ENCODE measurements at places on chromosomes 5 and 9. TPM values are rescaled to one million over a fixed set of nuclear protein-coding genes. Genes with fewer than 3 reads are reported as not detected.

DNA sequence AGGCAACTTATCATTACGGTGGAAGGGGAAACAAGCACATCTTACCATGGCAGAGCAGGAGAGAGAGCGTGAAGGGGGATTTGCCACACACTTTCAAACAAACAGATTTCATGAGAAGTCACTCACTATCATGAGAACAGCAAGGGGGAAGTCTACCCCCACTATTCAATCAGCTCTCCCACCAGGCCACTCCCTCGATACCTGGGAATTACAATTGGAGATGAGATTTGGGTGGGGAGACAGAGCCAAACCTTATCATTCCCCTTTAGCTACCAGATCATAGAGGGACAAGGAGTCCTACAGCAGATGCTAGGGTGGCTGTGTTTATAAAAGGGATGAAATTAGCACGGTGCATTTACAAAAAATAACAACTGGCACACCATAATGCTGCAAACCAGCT lies 2149.4 kb upstream of the ACO1 start:
- H3K27ac ChIP-seq: no peak overlapping the region
- no peaks in the 10 kb centered on the region for H3K27me3 ChIP-seq
- no peaks in the 10 kb centered on the region for H3K4me1 ChIP-seq
- H3K4me3 ChIP-seq: no peak overlapping the region
- no peak for DNase-seq

GRCh38 chr9:29778281-29778849 lies 2205.1 kb upstream of the C9orf72 start:
- H3K27me3 ChIP-seq: no peaks in the 10 kb centered on the region
- H3K4me1 ChIP-seq: no peaks in the 10 kb centered on the region
- no peaks in the 10 kb centered on the region for H3K36me3 ChIP-seq
- DNase-seq: no peak

DNA sequence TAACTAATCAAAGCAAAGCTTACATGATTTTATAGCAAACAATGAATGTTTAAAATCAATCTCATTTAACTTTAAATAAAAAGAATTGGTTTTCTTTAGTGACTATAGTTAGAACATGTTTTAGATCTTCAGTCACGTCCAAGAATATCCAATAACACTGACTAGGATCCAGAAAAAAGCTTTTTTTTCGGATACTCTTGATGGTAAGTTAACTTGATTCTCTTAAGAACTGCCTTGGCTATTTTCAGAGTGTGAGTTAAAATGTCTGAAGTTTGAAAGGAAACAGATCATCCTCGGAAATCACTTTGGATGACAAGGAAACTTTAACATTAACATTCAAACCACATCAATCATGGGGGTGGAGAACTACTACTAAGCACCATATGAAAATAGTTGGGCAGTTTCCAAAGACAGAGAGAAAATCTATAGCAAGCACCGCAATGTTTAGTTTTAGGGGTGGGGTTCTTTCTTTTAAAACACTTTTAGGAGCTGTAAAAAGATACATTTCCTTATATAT lies 83.7 kb upstream of the SLC27A6 start:
- H3K27me3 ChIP-seq: no peaks in the 10 kb centered on the region
- H3K36me3 ChIP-seq: no peaks in the 10 kb centered on the region
- no peak overlapping the region for H3K4me3 ChIP-seq

Gene RBM22
- total RNA-seq: 30.7 TPM

Gene FRMD3
- 2.6 TPM for total RNA-seq

DNA sequence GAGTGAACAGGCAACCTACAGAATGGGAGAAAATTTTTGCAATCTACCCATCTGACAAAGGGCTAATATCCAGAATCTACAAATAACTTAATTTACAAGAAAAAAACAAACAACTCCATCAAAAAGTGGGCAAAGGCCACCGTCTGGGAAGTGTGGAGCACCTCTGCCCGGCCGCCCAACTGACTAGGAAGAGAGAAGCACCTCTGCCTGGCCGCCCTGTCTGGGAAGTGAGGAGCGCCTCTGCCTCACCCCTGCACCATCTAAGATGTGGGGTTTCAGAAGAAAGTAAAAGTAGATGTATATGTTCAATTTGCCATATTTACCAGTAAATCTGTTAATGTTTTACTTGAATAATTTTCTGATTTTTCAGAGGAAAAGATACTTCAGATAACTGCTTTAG lies 108.1 kb upstream of the TMEM161B start:
- no peak overlapping the region for H3K4me3 ChIP-seq
- H3K4me1 ChIP-seq: no peaks in the 10 kb centered on the region
- DNase-seq: no peak
- H3K27me3 ChIP-seq: no peaks in the 10 kb centered on the region
- H3K27ac ChIP-seq: no peak overlapping the region

GRCh38 chr5:149728303-149728702 lies 1.8 kb upstream of the PPARGC1B start:
- H3K36me3 ChIP-seq: no peaks in the 10 kb centered on the region
- H3K27ac ChIP-seq: no peak overlapping the region
- H3K27me3 ChIP-seq: peaks cover 25% of the 10 kb centered on the region
- no peak for DNase-seq
- H3K4me1 ChIP-seq: peaks cover 8% of the 10 kb centered on the region

DNA sequence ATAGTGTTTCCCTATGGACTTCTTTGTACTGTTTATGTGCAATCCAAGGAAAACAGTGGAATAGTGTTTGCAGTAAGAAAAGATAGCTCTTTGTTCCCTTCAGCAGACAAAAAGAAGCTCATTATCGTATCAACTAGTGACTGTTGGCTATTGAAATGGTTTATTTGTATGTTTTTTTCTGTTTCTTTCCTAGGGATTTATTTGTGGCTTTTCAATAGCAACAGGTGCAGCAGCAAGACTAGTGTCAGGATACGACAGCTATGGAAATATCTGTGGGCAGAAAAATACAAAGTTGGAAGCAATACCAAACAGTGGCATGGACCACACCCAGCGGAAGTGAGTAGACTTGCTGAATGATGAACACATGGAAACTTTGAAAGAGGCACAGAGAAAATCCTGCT lies 65.1 kb downstream of the SLC44A1 start:
- no peak overlapping the region for H3K4me3 ChIP-seq
- peaks cover 38% of the 10 kb centered on the region for H3K4me1 ChIP-seq
- no peaks in the 10 kb centered on the region for H3K27me3 ChIP-seq
- no peak for DNase-seq
- no peaks in the 10 kb centered on the region for H3K36me3 ChIP-seq
- H3K27ac ChIP-seq: no peak overlapping the region

GRCh38 chr5:109152565-109152964 lies 257.2 kb downstream of the PJA2 start:
- H3K36me3 ChIP-seq: no peaks in the 10 kb centered on the region
- H3K4me1 ChIP-seq: no peaks in the 10 kb centered on the region
- no peak overlapping the region for H3K27ac ChIP-seq
- H3K4me3 ChIP-seq: no peak overlapping the region
- H3K27me3 ChIP-seq: no peaks in the 10 kb centered on the region
- DNase-seq: no peak

DNA sequence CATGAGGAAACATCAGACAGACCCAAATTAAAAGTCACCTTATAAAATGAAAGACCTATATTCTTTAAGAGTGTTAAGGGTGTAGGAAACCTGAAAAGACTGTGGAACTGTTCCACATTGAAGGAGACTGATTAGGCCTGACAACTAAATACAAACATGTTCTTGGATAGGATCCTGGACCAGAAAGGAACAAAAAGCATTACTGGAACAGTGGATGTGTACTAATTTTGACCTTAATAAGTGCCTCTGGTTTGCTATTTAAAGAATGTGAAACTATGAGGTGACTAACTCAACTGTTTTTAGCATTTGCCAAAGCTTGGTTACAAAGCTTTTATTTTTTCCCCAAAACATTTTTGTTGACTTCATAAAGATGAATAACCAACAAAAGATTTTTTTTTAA lies 340.6 kb downstream of the CAAP1 start:
- peaks cover 9% of the 10 kb centered on the region for H3K4me1 ChIP-seq
- no peaks in the 10 kb centered on the region for H3K27me3 ChIP-seq
- H3K4me3 ChIP-seq: no peak overlapping the region
- no peak for DNase-seq
- no peaks in the 10 kb centered on the region for H3K36me3 ChIP-seq

DNA sequence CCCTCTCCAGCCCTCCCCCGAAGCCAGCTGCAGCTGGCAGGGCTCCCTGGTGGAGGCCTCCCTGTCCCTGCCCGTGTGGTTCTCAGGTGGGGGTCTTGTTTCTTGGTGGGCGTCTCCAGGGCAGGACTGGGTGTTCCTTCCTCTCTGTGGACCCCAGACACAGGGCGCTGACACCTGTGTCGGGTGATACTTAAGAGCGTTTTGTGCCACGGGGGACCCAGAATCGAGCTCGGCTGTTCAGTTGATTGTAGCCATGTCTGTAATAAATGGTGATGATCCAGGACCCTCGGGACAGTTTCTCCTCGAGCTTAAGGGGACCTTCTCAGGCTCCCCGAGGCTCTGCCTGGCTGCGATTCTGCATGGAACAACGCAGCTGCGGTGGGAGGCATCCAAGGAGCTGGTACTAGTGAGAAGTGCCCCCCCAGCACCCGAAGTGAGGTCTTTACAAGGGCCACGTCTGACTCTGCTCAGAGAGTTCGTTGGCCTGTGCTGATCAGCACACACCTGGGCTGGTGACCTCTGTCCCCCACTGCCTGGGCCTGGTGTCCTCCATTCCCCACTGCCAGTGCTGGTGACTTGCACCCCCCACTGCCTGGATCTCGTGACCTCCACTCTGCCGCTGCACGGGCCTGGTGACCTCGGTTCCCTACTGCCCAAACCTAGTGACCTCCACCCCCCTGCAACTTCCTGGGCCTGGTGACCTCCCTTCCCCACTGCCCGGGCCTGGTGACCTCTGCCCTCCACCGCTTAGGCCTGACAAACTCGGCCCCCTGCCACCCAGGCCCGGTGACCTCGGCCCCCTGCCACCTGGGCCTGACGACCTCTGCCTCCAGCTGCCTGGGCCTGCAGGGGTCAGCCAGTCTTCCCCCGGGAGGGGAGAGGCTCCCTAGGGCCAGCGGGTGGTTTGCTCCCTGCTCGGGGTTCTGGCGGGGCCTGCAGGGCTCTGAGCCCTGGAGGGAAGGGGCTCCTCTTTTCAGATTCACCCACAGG lies 36.0 kb downstream of the NDUFS6 start:
- H3K4me1 ChIP-seq: peaks cover 9% of the 10 kb centered on the region
- no peaks in the 10 kb centered on the region for H3K36me3 ChIP-seq

- DNase-seq: no peak
- H3K27me3 ChIP-seq: no peaks in the 10 kb centered on the region
- no peak overlapping the region for H3K4me3 ChIP-seq
- H3K27ac ChIP-seq: no peak overlapping the region
- H3K4me1 ChIP-seq: no peaks in the 10 kb centered on the region
Observed at GRCh38 chr5:52262844-52263243, 524.9 kb upstream of the ITGA1 start.

GRCh38 chr9:112809351-112809848 lies 58.8 kb downstream of the SNX30 start:
- H3K4me1 ChIP-seq: peaks cover 4% of the 10 kb centered on the region
- H3K36me3 ChIP-seq: no peaks in the 10 kb centered on the region
- H3K4me3 ChIP-seq: no peak overlapping the region
- no peaks in the 10 kb centered on the region for H3K27me3 ChIP-seq
- DNase-seq: no peak

Gene KCNMB1
- 0.17 TPM for total RNA-seq

DNA sequence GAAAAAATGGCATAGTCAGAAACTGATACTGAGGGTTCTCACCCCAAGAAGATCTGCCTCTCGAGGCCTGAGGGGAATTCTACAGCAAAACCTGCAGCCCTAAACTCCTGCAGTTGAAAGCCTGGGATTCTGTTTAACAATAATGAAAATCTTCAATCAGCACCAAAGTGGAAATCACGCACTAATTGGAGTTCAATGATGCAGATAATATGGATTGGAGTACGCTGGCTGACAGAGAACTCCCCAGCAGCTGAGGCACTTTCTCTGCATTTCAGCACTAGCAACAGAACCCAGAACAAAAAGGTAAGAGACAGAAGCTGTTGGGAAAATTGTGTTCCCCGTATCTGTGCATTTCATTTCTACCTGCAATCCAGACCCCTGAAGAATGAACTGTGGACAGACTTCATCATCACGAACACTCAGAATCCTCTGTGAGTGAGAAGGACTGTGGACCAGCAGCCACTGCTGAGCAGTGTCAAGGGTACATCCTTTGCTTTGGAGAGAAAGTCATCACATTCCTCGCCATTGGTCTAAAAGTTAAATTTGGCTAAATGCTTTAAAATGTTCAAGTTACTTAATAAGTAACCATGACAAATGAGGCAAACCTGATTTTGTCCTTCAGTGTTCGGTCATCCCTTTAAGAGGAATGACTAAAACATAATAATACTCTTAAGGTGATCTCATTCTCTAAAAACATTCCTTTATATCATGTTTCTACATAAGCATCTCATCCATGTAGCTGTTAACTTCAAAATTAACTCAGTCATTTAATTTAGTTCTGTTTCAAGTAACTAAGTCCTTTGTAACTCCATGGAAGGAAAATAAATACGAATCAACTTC lies 126.1 kb downstream of the GAS1 start:
- H3K27me3 ChIP-seq: no peaks in the 10 kb centered on the region
- no peaks in the 10 kb centered on the region for H3K4me1 ChIP-seq
- DNase-seq: no peak
- H3K36me3 ChIP-seq: no peaks in the 10 kb centered on the region
- no peak overlapping the region for H3K4me3 ChIP-seq

- no peak overlapping the region for H3K4me3 ChIP-seq
- H3K27ac ChIP-seq: no peak overlapping the region
- no peaks in the 10 kb centered on the region for H3K4me1 ChIP-seq
- DNase-seq: no peak
Observed at GRCh38 chr9:5557606-5558587, 47.6 kb downstream of the PDCD1LG2 start.

GRCh38 chr5:175489693-175490443 lies 11.5 kb downstream of the SFXN1 start:
- DNase-seq: no peak
- H3K27ac ChIP-seq: no peak overlapping the region
- no peaks in the 10 kb centered on the region for H3K4me1 ChIP-seq

GRCh38 chr5:157214861-157215513 lies 34.3 kb downstream of the ITK start:
- no peak for DNase-seq
- H3K4me1 ChIP-seq: no peaks in the 10 kb centered on the region
- no peaks in the 10 kb centered on the region for H3K27me3 ChIP-seq
- H3K4me3 ChIP-seq: no peak overlapping the region
- H3K27ac ChIP-seq: no peak overlapping the region
- no peaks in the 10 kb centered on the region for H3K36me3 ChIP-seq

Gene PRRX2
- 8.3 TPM for total RNA-seq

GRCh38 chr5:66828548-66829357 lies 232.6 kb downstream of the MAST4 start:
- H3K36me3 ChIP-seq: no peaks in the 10 kb centered on the region
- H3K27ac ChIP-seq: peak overlapping the region; percentile 7
- peak; percentile 78 for DNase-seq
- peak overlapping the region; percentile 46 for H3K4me3 ChIP-seq

GRCh38 chr9:135590486-135591079 lies 29.0 kb downstream of the PAEP start:
- DNase-seq: no peak
- no peaks in the 10 kb centered on the region for H3K36me3 ChIP-seq
- H3K27ac ChIP-seq: no peak overlapping the region
- no peaks in the 10 kb centered on the region for H3K27me3 ChIP-seq
- no peaks in the 10 kb centered on the region for H3K4me1 ChIP-seq

Gene CDC20B
- not detected for total RNA-seq

GRCh38 chr9:122418016-122418415 lies 47.2 kb downstream of the PTGS1 start:
- H3K36me3 ChIP-seq: no peaks in the 10 kb centered on the region
- no peak overlapping the region for H3K27ac ChIP-seq
- no peak overlapping the region for H3K4me3 ChIP-seq
